ENCODE measurements at places on chromosomes 2 and 18.

- DNase-seq: no peak
These were observed 471.4 kb upstream of the REG3G start for GRCh38 chr2:78553866-78554647.

- no peak for DNase-seq
These were observed 164.4 kb upstream of the MGAT5 start for GRCh38 chr2:134089454-134089853.

- DNase-seq: no peak
These were observed 428.4 kb upstream of the HNMT start for GRCh38 chr2:137535897-137536296.

DNA sequence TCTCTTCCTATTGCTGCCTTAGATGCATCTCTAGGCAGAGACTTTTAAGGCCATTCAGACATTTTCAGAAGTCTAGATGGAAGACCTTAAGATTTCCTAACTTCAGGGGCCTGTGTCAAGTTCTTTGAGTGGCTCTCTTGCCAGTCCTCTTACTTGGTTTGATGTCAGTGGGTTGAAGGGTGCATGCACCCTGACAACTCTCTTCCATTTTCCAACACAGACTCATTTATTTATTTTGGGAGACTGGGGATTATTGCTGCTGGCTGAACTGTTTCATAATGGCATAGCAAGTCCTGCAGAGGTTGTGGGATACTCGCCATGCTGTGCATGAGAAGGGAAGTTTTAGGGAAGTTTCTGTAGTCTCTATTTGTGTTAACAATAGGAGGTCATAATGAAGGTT is 39.0 kb upstream of the ACADL start:
- no peak for DNase-seq

DNA sequence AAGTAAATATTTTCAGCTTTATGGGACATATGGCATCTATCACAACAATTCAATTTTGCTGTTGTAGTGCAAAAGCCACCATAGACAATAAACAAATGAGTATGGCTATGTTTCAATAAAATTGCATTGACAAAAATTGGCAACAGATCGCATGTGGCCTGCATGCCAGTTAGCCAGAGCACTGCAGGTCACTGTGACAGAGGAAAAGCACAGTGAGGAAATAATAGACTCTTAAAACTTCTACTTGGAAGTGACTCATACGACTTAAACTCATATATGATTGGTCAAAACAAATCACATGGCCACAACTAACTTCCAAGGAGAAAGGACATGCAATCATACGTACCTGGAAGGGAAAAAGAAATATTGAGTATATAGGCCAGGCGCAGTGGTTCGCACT is 44.4 kb downstream of the EXOC6B start:
- no peak for DNase-seq

- no peak for DNase-seq
These were observed 554.7 kb downstream of the NUP35 start for GRCh38 chr2:183678908-183679307.

- DNase-seq: no peak
These were observed 190.4 kb downstream of the KIAA1328 start for GRCh38 chr18:37019157-37019827.

DNA sequence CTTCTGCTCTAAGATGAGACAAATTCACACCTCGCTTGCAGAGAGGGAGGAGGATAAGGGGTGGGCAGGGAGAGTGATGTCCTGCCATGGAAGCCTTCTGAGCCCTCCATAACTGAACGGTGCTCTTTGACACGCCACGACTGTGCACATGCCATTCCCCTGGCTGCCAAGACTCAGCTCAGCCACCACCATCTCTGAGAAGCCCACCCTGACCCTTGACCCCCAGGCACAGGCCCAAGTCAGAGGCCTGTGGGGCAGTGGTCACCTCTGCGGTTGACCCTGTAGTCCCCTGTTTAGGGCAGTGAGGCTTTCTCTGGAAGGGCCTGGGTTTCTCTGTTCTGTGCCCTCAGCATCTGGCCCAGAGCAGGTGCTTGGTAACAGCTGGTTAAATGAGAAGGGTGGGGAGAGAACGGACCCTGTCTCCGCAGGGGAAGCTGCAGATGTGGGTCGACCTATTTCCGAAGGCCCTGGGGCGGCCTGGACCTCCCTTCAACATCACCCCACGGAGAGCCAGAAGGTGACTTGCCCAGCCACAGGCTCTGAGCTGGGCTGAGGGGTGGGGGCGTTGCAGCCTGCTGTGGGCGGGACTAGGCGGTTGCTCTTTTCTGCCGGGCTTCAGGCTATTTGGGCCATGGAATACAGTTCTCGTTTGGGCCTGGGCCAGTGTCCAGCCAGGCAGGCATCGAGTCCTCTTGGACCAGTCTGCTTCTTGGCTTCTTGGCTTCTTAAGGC is 215.1 kb downstream of the DYSF start:
- DNase-seq: no peak

- DNase-seq: no peak
These were observed 44.4 kb upstream of the TMEM163 start for GRCh38 chr2:134763164-134763710.

DNA sequence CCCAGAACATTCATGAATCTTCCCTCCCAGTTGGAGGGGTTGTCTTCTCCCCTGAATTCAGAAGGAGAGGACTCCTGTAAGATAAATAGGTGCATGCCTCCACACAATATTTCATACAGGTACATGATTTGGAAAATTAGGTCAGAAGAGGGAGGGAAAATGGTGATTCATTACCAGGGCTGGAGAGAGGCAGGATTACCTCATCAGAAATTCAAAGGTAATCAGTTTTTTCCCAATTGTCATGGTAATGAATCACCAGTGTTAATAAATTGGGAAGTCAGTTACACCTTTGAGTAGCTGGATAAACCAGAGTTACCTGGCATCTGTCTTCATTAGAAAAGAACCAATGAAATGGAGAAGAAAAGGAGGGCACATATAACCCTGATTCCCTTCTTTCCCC is 128.5 kb downstream of the EN1 start:
- no peak for DNase-seq

- DNase-seq: no peak
These were observed 59.7 kb downstream of the DYSF start for GRCh38 chr2:71513096-71513495.

DNA sequence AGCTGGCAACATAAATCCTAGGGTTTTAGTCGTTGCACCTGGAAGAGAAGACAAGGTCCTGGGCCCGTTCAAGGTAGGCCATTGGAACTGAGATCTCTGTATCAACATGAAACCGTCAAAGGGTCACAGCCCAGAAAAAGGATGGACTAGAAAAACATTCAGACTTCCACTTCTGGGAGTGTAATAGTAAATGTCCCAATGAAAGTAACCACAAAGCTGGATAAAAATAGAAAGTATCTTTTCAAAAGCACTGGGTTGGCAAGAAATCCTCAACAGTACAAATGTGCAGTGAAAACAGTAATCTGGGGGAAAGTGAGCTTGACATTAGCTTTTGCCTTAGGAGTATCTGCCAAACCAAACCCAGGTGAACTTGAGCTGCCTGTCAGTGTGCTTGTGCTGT is 12.9 kb downstream of the CGREF1 start:
- no peak for DNase-seq

- no peak for DNase-seq
These were observed 45.1 kb upstream of the GPC1 start for GRCh38 chr2:240390091-240391073.

DNA sequence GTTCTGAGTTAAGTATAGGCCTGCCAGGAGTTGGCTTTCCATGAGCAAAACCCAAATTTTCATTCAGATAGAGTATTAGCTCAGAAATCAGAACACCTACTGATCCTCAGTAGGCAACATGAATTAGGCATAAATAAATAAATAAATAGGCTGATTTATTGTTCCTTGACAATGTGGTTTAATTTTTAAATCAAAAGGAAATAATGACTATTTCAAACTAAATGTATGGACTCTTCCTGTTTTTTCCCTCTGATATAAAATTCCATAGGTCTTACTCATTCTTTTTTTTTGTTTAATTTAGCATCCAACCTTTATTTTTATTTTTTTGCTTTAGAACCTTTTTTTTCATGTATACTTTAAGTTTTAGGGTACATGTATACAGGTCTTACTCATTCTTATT is 140.2 kb upstream of the ITGA6 start:
- no peak for DNase-seq

GRCh38 chr2:133414486-133415209 is 153.6 kb downstream of the NCKAP5 start:
- no peak for DNase-seq

DNA sequence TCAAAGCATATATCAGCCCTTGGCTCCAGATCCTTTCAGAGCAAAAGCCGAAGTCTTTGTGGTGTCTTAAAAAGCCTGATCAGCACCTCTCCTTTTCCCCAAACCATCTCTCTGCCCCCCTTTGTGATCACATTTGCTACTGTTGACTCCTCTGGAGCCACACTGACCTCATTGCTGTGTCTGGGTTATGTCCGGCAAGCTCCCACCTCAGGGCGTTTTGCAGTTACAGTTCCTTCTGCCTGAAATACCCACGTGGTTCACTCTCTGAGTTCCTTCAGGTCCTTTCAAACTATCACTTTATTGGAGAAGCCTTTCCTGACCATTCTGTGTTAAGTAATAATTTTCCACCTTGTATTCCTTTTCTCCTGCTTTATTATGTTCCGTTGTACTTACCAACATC is 11.8 kb downstream of the C2orf69 start:
- no peak for DNase-seq
